ENCODE measurements at places on chromosomes 13 and 19.

GRCh38 chr19:49338691-49339300, 3.6 kb downstream of the CD37 start:
- H3K27me3 ChIP-seq: no peaks in the 10 kb centered on the region
- no peaks in the 10 kb centered on the region for H3K36me3 ChIP-seq
- DNase-seq: peak; percentile 97
- no peak overlapping the region for H3K4me3 ChIP-seq
- peaks cover 30% of the 10 kb centered on the region for H3K4me1 ChIP-seq

- H3K4me3 ChIP-seq: no peak overlapping the region
- H3K4me1 ChIP-seq: peaks cover 24% of the 10 kb centered on the region
- H3K27me3 ChIP-seq: no peaks in the 10 kb centered on the region
- H3K27ac ChIP-seq: no peak overlapping the region
Measured at GRCh38 chr19:8473648-8474476, 28.6 kb downstream of the PRAM1 start.

- H3K27ac ChIP-seq: no peak overlapping the region
- no peaks in the 10 kb centered on the region for H3K27me3 ChIP-seq
Measured at GRCh38 chr13:78121459-78122348, 203.1 kb upstream of the EDNRB start.

- H3K4me3 ChIP-seq: no peak overlapping the region
- peaks cover 2% of the 10 kb centered on the region for H3K36me3 ChIP-seq
- H3K27me3 ChIP-seq: no peaks in the 10 kb centered on the region
- DNase-seq: no peak
- peaks cover 18% of the 10 kb centered on the region for H3K4me1 ChIP-seq
Measured at GRCh38 chr19:1089126-1089771, 5.9 kb downstream of the POLR2E start.

- DNase-seq: peak; percentile 51
- H3K4me3 ChIP-seq: no peak overlapping the region
- H3K4me1 ChIP-seq: peaks cover 45% of the 10 kb centered on the region
- H3K27ac ChIP-seq: peak overlapping the region; percentile 81
- H3K27me3 ChIP-seq: no peaks in the 10 kb centered on the region
Measured at GRCh38 chr19:40754611-40755247, 3.7 kb downstream of the SNRPA start.

- DNase-seq: no peak
- H3K36me3 ChIP-seq: no peaks in the 10 kb centered on the region
- no peak overlapping the region for H3K4me3 ChIP-seq
Measured at GRCh38 chr13:44884076-44884729, 105.1 kb downstream of the NUFIP1 start.

GRCh38 chr19:10037809-10038208, 24.5 kb downstream of the RDH8 start:
- H3K4me1 ChIP-seq: peaks cover 33% of the 10 kb centered on the region
- H3K27me3 ChIP-seq: no peaks in the 10 kb centered on the region
- DNase-seq: peak; percentile 51
- H3K36me3 ChIP-seq: no peaks in the 10 kb centered on the region
- H3K27ac ChIP-seq: no peak overlapping the region

GRCh38 chr19:23914402-23915286, at the start of gene ZNF726:
Gene ZNF726, plus strand, starts transcription at chr19:23914886. Its CDS starts 109 bp downstream, at chr19:23914995.
- H3K4me3 ChIP-seq: peak within 1 kb of the TSS; percentile 30
- peak; percentile 73 for DNase-seq
- H3K27me3 ChIP-seq: no peaks in the 10 kb centered on the region
- H3K4me1 ChIP-seq: no peaks in the 10 kb centered on the region
- no peaks in the 10 kb centered on the region for H3K36me3 ChIP-seq

- no peak overlapping the region for H3K27ac ChIP-seq
- H3K4me1 ChIP-seq: peaks cover 26% of the 10 kb centered on the region
- no peak overlapping the region for H3K4me3 ChIP-seq
- no peaks in the 10 kb centered on the region for H3K36me3 ChIP-seq
- H3K27me3 ChIP-seq: no peaks in the 10 kb centered on the region
Measured at GRCh38 chr13:46632176-46632575, 79.2 kb downstream of the LRCH1 start.

- H3K4me3 ChIP-seq: no peak overlapping the region
- no peaks in the 10 kb centered on the region for H3K27me3 ChIP-seq
- no peak for DNase-seq
- H3K36me3 ChIP-seq: peaks cover 3% of the 10 kb centered on the region
Measured at GRCh38 chr19:58304748-58305064, 471 bp upstream of the ERVK3-1 start.

DNA sequence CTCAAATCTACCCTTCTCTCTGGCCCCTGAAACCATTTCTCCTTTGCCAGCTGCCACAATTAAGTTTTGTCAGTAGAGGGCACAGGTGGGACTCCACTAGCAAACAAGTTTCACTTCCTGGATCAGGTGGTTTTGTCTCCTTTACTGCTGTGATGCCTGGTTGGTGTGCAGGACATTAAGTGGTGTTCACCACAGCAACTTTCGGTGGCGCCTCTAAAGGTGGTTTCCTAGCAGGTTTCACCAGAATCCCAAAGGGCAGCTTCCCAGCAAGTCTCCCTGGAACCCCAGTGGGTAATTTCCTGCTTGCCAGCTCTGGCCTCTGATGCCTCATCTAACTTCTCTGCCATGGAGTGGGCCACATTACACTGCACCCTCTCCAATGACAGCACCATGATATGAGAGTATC, 16.6 kb downstream of the MED4 start:
- no peak for DNase-seq
- H3K4me3 ChIP-seq: no peak overlapping the region
- no peak overlapping the region for H3K27ac ChIP-seq

GRCh38 chr19:3978145-3978544, 7.1 kb downstream of the EEF2 start:
- peaks cover 15% of the 10 kb centered on the region for H3K4me1 ChIP-seq
- H3K27me3 ChIP-seq: no peaks in the 10 kb centered on the region
- H3K4me3 ChIP-seq: no peak overlapping the region
- peaks cover 68% of the 10 kb centered on the region for H3K36me3 ChIP-seq

- no peaks in the 10 kb centered on the region for H3K4me1 ChIP-seq
- no peaks in the 10 kb centered on the region for H3K27me3 ChIP-seq
- H3K36me3 ChIP-seq: no peaks in the 10 kb centered on the region
- DNase-seq: no peak
Measured at GRCh38 chr13:98930151-98930591, 47.7 kb downstream of the DOCK9 start.

- no peaks in the 10 kb centered on the region for H3K36me3 ChIP-seq
- no peak overlapping the region for H3K27ac ChIP-seq
- H3K27me3 ChIP-seq: no peaks in the 10 kb centered on the region
- H3K4me3 ChIP-seq: no peak overlapping the region
- DNase-seq: peak; percentile 67
- peaks cover 5% of the 10 kb centered on the region for H3K4me1 ChIP-seq
Measured at GRCh38 chr13:38905081-38905480, 85.5 kb downstream of the STOML3 start.

DNA sequence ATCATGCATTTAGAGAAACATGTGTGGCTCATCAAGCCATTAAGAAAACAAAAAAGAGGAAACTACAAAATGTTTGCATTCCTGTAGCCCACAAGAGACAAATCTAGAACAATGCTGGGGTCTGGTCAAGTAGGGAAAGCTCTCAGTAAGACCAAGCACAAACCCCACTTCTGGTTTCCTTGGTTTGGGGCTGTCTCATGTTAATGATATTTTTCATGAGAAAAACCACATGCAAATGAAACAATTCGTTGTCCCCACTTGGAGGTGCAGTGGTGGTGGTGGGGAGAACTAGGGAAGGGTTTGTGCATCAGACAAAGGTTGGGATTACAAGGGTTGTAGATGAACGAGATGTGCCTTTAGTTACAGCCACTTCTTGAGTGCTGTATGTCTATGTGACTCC, 7.0 kb upstream of the RB1 start:
- H3K4me3 ChIP-seq: no peak overlapping the region
- no peak overlapping the region for H3K27ac ChIP-seq
- no peak for DNase-seq
- H3K27me3 ChIP-seq: no peaks in the 10 kb centered on the region
- no peaks in the 10 kb centered on the region for H3K36me3 ChIP-seq

DNA sequence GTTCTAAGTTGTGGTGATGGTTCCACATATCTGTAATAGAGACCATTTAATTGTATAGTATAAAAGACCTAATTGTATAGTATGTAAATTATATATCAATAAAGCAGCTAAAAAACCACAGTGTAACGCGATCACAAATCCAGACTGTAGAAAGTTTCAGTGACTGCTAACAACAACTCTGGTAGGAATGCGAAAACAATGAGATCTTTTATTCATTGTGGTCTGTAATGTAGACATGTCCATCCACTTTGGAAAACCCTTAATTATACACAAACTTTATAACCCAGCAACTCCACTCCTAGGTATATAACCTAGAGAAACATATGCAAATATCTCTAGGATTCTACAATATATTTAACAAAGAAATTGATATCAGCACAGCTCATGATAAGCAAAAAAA, 549.5 kb downstream of the SLITRK1 start:
- no peak overlapping the region for H3K4me3 ChIP-seq
- no peak overlapping the region for H3K27ac ChIP-seq
- H3K27me3 ChIP-seq: no peaks in the 10 kb centered on the region

GRCh38 chr19:51173681-51174080, 31.6 kb downstream of the SIGLEC7 start:
- no peak for DNase-seq
- H3K4me1 ChIP-seq: no peaks in the 10 kb centered on the region
- no peaks in the 10 kb centered on the region for H3K27me3 ChIP-seq

GRCh38 chr19:49182848-49183375, 25.3 kb downstream of the TRPM4 start:
- no peak for DNase-seq

DNA sequence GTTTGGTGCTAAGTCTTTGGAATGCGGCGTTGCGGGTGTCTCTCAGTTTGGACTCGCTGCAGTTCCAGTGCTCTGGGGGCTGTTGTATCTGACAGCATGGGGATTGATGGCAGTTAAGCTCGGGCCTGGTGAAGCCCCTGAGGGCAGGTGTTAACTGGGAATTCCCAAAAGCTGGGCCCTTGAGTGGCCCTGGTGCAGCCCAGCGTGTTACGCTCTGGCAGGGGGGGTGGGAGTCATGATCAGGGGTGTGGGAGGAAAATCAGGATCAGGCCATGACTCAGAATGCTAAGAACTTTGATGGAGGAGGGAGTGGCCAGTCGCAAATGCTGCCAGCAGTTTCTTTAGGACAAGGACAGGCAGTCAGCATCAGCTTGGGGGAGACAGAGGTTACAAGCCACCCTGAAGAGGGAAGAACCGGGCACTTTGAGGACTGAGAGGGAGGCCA, 19.6 kb downstream of the AP2A1 start:
- no peak overlapping the region for H3K4me3 ChIP-seq
- H3K27me3 ChIP-seq: no peaks in the 10 kb centered on the region
- DNase-seq: no peak
- H3K4me1 ChIP-seq: no peaks in the 10 kb centered on the region
- peaks cover 7% of the 10 kb centered on the region for H3K36me3 ChIP-seq
- H3K27ac ChIP-seq: no peak overlapping the region

- H3K27me3 ChIP-seq: no peaks in the 10 kb centered on the region
- peak; percentile 21 for DNase-seq
- H3K36me3 ChIP-seq: no peaks in the 10 kb centered on the region
- peaks cover 33% of the 10 kb centered on the region for H3K4me1 ChIP-seq
- H3K4me3 ChIP-seq: peak overlapping the region; percentile 64
- peak overlapping the region; percentile 81 for H3K27ac ChIP-seq
Measured at GRCh38 chr13:94595001-94595949, 677 bp downstream of the TGDS start.

GRCh38 chr13:51343475-51343874, 4.0 kb downstream of the SERPINE3 start:
- no peaks in the 10 kb centered on the region for H3K36me3 ChIP-seq
- H3K27ac ChIP-seq: no peak overlapping the region
- H3K4me1 ChIP-seq: no peaks in the 10 kb centered on the region
- H3K4me3 ChIP-seq: no peak overlapping the region
- DNase-seq: no peak

DNA sequence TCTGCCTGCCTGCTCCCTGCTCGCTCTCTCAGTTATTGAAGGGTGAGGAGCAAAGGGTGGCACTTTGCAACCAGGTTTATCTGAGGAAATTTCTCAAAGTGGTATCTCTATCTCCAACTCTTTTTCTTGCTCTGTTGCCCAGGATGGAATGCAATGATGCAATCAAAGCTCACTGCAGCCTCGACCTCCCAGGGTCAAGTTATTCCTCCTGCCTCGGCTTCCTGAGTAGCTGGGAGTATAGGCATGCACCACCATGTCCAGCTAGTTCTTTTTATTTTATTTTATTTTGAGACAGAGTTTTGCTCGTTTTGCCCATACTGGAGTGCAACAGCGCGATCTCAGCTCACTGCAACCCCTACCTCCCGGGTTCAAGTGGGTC, 4.9 kb downstream of the ACTMAP start:
- no peak for DNase-seq
- peaks cover 20% of the 10 kb centered on the region for H3K4me1 ChIP-seq
- H3K27me3 ChIP-seq: no peaks in the 10 kb centered on the region
- no peak overlapping the region for H3K27ac ChIP-seq
- no peaks in the 10 kb centered on the region for H3K36me3 ChIP-seq
- no peak overlapping the region for H3K4me3 ChIP-seq

- DNase-seq: no peak
- no peak overlapping the region for H3K4me3 ChIP-seq
- H3K27ac ChIP-seq: no peak overlapping the region
Measured at GRCh38 chr13:41900918-41901317, 60.0 kb downstream of the VWA8 start.

DNA sequence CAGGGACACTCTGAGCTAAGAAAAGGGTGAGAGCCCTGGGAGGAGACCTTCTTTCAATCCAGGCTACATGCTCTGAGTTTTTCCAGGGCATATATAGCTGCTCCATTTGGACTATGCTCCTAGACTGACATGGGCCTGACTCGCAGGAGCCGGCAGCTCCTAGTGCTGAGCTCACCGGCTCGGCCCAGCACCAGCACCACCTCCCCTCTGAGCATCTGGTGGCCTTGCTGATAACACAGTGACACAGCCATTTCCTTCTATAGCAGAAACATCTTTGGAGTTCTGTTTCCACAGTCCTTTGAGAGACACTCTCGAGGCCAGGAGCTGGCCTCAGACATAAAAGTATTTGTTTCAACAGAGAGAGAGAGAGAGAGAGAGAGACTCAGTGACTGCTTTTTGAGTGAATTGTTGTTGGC, 184.9 kb downstream of the TM9SF2 start:
- H3K4me1 ChIP-seq: peaks cover 7% of the 10 kb centered on the region
- H3K36me3 ChIP-seq: no peaks in the 10 kb centered on the region
- H3K4me3 ChIP-seq: no peak overlapping the region
- H3K27me3 ChIP-seq: no peaks in the 10 kb centered on the region
- no peak overlapping the region for H3K27ac ChIP-seq

- H3K4me1 ChIP-seq: peaks cover 44% of the 10 kb centered on the region
- H3K27ac ChIP-seq: no peak overlapping the region
- H3K4me3 ChIP-seq: no peak overlapping the region
- no peak for DNase-seq
- no peaks in the 10 kb centered on the region for H3K36me3 ChIP-seq
- no peaks in the 10 kb centered on the region for H3K27me3 ChIP-seq
Measured at GRCh38 chr19:53865523-53865917, 2.2 kb upstream of the MYADM start.

GRCh38 chr19:28170066-28170465, 1042.9 kb downstream of the UQCRFS1 start:
- no peak for DNase-seq
- no peaks in the 10 kb centered on the region for H3K36me3 ChIP-seq
- H3K27me3 ChIP-seq: no peaks in the 10 kb centered on the region
- no peak overlapping the region for H3K4me3 ChIP-seq
- no peaks in the 10 kb centered on the region for H3K4me1 ChIP-seq
- H3K27ac ChIP-seq: no peak overlapping the region

All from body of pancreas (tissue), 4 donors.